ENCODE measurements at places on chromosomes 1 and 21.

DNA sequence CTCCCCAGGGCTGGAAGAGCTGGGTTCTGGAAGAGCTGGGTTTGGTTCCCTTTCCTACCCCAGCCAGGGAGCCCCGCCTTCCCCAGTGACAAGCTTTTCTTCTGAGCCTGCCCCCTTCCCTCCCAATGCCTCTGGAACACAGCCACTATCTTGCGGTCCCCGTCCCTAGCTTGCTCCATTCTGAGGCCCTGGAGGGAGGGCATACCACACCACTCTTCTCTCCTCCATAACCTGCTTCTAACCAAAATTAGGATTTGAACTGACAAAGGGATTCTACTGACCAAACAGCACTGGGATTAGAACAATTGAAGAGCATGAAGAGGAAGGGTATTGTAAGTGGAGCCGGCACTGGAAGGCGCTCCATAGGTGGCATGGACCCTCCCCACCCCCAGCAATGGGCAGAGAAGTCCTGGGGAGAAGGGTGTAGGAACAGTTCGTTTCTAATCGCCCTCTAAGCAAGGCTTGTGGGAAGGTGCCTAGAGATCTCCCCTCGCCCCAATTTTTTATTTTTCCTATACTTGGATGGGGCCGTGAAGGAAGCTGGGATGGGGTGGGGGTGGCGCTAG is 690 bp downstream of the C1orf216 start:
- no peak for DNase-seq

DNA sequence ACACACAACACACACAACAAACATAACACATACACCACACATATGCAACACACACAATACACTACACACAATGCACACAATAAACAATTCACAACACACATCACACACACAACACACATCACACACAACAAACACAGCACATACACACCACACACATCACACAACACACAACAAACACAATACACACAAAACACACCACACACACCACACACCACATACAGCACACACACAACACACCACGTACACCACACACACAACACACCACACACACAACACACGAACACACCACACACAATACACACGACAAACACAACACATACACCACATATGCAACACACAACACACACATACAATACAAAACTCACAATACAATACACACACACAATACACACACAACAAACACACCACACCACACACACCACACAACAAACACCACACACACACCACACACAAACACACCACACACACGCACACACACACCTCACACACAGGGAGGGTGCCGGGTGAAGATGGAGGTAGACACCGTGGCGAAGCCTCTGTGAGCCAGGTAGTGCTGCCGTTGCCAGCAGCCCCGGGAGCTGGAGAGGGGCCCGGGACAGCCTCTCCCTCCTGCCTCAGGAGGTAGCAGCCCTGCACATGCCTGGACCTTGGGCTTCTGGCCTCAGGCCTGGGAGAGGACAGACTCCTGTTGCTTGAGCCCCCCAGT is 30.4 kb upstream of the C1orf174 start:
- DNase-seq: no peak

- DNase-seq: no peak
Observed at GRCh38 chr1:153347856-153348255, 785 bp downstream of the PGLYRP4 start.

GRCh38 chr1:82819234-82819633 is 1018.5 kb downstream of the ADGRL2 start:
- no peak for DNase-seq

GRCh38 chr21:34673006-34673405 is 4.2 kb downstream of the CLIC6 start:
- no peak for DNase-seq

DNA sequence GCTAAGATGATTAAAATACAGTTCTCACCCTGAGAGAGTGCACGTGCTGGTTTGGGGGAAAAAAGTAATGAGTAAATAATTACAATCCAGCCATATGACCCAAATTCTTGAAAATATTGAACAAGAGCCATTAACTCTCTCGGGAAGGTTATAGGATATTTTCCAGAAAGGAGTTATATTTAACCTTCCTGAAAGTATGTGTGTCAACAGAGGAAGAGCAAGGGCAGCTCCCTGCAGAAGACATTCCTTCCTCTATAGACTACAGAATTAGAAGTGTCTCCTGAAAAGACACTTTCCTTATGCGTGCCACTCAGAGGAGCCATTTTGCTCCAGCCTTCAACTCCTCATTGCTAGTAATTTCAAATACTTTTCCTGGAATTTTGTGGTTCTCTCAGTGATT is 648.7 kb downstream of the USP25 start:
- DNase-seq: no peak

- no peak for DNase-seq
Observed at GRCh38 chr21:35366394-35367080, 317.4 kb upstream of the RUNX1 start.

- peak; percentile 80 for DNase-seq
Observed at GRCh38 chr1:180502361-180503279, at the start of gene ACBD6. ACBD6 (minus strand) TSS chr1:180502577; CDS start chr1:180502266, 311 bp downstream.

DNA sequence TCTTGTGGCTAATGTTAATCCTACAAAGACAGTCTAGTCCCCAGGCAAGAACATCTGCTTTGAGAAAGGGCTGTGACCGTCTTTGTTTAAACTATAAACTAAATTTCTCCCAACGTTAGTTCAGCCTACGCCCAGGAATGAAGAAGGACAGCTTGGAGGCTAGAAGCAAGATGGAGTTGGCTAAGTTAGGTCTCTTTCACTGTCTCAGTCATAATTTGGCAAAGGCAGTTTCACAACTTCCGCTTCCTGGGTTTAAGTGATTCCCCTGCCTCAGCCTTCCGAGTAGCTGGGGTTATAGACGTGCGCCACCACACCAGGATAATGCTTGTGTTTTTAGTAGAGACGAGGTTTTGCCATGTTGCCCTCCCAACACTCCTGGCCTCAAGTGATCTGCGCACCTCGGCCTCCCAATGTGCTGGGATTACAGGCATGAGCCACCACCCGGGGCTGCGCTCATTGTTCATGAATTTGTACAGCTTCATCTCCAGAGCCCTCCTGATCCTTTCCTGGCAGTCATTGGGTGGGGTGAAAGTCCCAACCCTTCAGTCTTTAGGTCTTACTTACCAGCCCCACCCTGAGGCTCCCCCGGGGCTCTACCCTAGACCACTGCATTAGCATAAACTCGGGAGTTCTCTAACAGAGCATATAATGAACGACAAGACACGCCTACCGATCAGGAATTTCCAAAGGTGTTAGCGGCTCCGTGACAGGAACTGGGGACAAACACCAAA is 4.9 kb upstream of the MASP2 start:
- DNase-seq: no peak

- DNase-seq: no peak
Observed at GRCh38 chr1:235078480-235079381, 49.9 kb downstream of the TOMM20 start.

All from stimulated activated CD4-positive, alpha-beta T cell treated with anti-CD3 and anti-CD28 coated beads, Interleukin-1b, Interleukin-23, amount 100 ng/mL, for 1 hour (primary cell).